ENCODE measurements at places on chromosomes 16 and 17.
A peak's percentile ranks its signal among the peaks of the same experiment; 100 is the strongest.

DNA sequence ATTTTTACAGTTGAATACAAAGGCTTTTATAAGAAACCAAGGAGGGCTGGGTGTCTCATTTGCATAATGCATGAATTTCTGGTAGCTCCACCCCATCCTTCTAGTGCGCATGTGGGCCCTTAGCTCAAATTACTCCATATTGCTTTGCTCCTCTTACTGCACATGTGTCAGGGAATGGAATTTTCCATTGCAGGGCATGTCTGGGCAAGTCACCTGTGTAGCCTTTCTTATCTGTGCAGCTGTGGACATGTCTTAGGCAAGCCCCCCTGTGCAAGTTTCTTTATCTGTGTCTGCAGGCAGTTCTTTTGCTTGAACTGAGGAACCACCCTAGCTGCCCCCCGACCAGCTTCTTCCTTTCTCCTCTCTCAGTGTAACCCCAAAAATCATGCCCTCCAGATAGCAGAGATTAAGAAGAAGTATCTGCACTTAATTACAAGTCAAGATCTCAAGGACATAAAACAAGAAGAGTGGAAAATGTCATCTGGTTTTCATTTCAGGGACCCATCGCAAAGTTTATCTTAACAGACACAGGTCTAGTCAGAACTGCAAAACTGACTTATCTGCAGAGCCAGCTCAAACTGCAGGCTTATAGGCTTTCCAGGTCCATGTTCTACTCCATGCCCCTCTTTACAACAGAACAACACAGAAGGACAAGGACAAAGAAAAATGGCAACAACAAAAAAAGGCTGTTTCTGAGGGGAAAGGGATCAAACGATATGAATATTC is 137.9 kb upstream of the HS3ST4 start:
- DNase-seq = no peak

GRCh38 chr16:85057212-85057889 is 29.8 kb downstream of the KIAA0513 start:
- DNase-seq = no peak

GRCh38 chr17:44587339-44587738 is 30.1 kb downstream of the FZD2 start:
- no peak for DNase-seq

DNA sequence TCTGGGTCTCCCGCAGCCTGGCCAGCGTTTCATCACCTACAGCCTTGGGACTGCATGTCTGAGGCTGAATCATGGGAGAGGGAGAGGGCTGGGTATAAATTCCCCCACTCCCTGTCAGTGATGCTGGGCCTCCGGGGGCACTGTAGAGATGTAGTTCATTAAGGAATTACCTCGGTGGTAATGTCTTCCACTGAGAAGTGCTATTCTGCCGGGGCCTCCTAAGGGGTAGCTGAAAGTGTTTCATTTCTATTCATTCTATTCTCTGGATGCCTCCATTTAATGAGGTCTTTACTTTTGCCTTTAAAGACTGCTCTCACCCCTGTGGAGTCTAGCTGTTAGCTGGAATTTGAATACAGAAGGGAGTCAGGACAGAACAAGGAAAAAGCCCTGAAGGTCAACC is 116.4 kb upstream of the HS3ST4 start:
- no peak for DNase-seq

DNA sequence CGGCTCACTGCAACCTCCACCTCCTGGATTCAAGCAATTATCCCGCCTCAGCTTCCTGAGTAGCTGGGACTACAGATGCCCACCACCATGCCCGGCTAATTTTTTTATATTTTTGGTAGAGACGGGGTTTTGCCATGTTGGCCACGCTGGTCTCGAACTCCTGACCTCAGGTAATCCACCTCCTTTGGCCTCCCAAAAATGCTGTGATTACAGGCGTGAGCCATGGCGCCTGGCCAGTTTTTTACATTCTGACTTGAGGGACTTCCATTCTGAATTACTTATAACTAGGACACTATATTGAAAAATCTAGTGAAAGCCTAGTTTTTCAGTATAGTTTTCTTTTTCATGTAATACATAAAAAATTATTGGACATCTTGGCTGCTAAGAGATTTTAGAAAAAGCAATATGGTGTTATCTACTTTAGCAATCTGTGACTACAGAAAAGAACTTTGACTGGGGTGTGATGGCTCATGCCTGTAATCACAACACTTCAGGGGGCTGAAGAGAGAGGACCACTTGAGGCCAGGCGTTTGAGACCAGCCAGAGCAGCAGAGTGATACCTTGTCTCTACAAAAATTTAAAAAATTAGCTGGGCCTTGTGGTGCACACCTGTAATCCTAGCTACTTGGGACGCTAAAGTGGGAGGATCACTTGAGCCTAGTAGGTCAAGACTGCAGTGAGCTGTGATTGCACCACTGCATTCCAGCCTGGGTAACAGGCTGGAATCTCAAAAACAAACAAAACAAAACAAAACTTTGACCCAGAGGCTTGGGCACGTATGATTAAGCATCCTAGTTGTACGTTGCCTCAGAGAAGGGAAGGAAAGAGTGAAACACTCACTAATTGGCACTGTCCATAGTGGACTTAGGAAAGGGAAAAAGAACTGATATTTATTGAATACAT is 26.8 kb upstream of the GOSR1 start:
- no peak for DNase-seq

DNA sequence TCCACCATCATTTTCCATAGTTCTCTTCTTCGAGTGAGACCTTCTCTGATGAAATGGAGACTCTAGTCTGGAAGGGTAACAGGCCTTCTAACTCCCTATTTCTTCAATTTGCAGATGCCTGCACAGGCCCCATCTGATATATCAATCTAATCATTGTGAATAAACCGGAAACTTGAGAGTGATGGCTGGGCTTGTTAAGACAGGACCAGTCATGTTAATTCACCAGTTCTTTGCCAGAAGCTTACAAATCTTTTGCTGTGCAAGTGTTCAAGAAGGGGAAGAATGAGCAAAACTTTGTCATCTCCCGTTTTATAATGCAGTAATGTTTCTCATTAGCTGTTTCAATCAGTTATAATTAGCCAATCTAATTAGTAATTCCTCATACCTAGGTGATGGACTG is 1561.3 kb upstream of the GOT2 start:
- DNase-seq = no peak

- DNase-seq = peak; percentile 52
These were observed 482 bp upstream of the SLC16A3 start for GRCh38 chr17:82228278-82228841.

DNA sequence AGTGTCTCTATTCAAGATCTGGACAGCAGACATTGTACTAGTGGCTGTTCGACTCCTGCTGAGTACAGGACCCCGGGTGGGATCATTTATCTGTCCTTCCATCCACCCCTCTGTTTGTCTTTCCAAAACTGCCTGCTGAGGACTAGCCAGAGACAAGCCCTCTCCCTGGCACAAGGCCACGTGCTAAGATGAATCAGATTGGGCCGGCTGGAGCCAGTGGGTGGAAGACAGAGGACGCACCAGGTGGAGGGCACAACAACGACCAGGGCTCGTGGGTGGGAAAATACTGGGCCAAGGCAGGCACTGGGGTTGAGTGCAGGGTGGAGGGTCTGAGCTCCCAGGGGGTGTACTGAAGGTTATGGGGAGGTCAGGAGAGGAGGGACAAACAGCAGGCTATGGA is 1.4 kb upstream of the CA7 start:
- DNase-seq = no peak

DNA sequence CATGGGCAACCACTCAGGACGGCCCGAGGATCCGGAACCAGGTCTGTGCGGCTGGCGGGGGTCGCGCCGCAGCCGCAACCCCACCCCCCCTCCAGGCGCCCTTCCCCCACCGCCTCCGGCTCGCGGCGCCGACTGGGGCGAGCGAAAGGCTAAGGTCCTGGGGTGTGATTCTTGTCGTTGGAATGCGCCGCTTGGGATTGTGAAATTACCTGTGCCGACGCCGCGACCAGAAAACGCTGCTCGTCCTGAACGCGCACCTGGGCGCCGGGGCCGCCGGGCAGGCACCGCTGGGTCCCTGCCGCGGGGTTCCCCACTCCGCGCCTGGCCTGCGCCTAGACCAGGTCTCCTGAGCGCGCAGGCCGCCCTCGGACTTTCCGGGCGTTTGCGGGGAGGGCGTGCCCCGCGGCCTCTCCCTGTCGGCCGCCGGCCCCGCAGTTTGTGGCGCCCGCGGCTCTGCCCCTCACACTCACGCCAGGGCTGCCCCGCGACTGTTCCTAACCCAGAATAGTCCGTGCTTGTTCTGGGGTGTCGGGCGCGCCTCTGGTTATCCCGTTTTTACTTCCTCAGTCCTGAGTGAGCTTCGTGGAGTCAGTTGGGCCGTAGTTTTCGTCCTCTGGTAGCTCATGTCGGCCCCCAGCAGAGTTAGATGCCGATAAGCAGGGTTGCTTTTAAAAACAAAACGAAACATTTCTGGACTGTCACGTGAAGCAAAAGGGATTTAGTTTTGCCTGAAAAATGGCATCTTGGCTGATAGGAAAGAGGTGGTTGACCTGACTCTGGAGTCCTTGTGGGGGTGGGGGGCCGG is 147.2 kb downstream of the SPECC1 start:
- peak; percentile 9 for DNase-seq

DNA sequence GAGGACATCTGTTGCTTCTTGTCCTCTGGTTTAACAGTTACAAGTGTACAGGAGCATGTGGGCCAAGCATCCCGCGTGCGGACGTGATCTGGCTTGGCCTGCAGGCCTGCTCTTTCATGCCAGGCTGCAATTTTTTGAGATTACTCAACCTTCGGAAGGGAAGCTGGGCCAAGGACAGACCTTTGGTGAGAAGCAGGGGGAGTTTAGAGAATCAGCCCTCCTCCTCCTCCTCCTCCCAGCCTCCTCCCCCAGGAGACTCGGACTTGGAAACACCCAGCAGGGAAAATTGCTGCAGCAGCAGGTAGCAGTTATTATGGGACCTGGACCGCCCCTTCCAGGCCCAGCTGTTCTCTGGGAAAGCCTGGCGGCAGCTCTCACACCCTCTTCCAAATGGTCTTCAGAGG is 5.1 kb upstream of the KLHL36 start:
- DNase-seq = no peak

GRCh38 chr17:39057701-39058206 is 90.6 kb upstream of the FBXO47 start:
- no peak for DNase-seq

DNA sequence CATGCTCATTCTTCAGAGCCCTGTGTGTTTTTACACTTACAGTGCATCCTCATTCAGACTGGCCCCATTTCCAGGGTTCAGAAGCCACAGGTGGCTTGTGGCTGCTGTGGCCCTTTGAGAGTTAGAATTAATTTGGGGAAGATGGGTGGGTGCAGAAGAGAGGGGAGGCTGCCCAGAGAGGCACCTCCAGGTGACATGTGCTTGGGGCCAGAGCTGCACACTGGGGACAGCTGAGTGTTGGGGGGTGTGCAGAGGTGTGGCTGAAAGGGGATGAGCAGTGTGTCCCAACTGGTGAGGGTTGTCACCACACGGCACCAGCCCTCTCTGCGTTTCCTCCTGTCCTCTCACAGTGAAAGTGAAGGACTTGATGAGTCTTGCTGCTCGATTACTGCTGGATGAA is 6.9 kb upstream of the EIF1 start:
- DNase-seq = no peak

DNA sequence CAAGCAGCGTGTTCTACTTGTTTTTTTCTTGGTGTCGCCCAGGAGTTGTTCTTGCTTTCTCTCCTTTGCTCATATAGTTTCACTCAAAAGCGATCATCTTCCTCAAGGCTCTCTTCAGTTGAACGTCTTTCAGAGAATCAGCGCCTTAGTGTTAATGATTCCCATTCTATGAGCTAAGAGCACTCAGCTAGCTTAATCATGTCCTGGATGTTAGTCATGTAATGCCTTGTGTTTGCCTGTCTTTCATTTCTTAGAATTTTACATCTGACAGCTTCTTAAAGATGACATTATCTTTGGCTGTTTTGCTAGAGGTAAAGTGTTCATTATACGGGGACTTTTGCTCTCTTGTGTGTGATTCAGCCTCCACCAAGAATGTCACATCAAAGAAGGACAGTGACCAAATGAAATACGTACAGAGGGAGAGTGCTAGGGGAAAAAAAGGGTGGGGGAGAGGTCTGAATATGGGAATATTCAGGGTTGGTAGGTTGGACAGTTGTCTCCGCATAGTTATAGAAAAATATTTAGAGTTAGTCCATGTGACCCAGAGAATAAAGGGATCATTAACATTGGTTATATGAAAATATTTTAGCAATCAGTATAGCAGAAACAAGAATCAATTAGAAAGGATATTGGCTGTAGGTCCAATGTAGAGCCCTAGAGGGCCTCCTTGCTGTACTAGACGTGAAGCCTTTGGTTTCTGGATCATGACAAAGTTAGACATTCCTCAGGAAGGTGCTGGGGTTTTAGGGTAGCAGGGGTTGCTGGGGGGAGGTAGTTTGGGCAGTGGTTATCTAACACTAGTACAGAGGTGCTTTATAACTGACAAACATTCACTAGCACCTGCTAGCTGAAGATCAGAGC is 31.9 kb upstream of the ANKFN1 start:
- no peak for DNase-seq

DNA sequence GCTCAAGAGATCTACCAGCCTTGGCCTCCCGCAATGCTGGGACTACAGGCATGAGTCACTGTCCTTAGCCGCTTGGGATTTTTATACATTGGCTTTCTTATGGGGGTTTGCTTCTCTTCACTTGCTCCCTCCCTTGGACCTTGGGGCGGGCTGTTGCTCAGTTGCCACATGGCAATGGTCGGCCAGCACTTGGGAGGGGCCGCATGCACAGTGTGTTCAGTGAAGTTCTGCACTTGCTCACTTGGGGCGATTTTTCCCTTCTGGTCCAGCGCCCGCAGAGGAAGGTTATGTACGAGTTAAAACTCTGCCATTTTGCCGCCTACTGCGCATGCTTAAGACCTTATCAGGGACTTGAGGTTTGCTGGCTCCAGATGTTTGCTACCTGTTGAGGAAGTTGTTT is 1367.6 kb upstream of the CDH8 start:
- DNase-seq = no peak

DNA sequence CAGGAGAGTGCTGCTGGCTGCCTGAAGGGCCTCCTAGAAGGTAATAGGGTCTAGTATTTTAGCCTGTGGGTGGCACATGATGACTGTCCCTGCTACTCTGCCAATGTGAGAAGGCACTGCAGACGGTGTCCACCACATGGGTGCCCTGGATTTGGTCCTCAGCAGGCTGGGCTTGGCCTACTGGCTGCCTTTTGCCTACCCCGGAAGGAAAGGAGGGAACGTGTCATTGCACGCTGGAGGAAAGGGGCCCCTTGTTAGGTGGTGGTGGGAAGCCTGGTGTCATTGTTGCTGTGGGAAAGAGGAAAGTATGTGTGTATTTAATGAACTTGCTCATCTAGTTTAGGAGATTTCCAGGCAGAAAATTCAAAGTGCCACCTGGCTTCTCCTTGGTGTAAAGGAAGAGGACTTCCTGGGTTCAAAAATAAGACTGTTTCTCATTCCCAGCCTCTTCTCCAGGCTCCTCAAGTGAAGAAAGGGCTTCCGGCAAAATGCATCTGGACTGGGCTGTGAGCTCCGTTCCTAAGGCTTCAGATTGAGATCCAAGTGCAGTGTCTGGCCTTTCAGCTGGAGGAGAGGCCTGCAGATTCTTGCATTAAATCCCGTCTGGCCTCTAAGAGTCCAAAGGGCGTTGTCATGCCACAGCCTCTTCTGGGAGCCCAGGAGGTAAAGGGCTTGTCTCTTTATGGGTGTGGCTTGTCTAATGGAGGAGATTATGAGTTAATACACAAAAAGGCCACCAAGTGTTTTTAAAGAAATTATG is 55.1 kb downstream of the RPTOR start:
- no peak for DNase-seq

All from stimulated activated CD4-positive, alpha-beta T cell treated with anti-CD3 and anti-CD28 coated beads, Interleukin-4, amount 100 ng/mL, for 48 hours (primary cell).